ENCODE measurements at places on chromosomes 2 and 18.

GRCh38 chr2:202944408-202944807 lies 32.3 kb downstream of the CARF start:
- no peak for DNase-seq

DNA sequence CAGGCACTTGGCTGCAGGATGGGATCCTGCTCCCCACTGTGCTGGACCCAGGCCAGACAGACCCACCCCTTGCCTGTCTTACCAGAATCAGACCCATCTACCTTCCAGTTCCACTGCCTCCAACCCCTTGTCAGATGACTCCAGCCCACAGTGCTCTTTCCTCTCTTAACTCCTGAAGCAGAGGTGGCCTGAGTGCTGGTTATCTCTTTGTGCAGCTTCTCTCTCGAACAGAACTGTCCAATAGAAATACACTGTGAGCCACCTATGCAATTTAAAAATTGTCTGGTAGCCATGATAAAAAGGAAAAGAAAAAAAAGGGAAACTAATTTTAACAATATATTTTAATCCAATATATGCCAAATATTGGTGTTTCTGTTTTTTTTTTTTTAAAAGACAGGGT lies 160.2 kb upstream of the SMAD2 start:
- DNase-seq, result no peak

DNA sequence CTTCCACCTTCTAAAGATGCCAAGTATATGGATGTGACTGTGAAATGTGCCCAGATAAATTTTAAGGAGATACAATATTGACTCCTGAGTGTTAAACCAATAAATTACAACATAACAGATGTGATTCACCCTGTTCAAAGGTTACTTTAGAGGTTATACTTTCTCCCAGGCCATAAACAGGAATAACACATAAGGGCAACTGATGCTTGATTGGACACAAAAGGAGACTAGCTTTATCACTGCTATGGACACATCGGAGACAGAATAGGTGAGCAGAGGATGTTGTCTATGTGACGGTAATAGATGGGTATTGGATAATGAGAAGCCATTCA lies 31.9 kb upstream of the SLC25A52 start:
- no peak for DNase-seq

GRCh38 chr18:31633392-31634330 lies 42.0 kb downstream of the TTR start:
- no peak for DNase-seq

Measured in BJ (cell line).